ENCODE measurements at places on chromosomes 2 and 18.

- DNase-seq = no peak
These were observed 6.6 kb downstream of the OTOF start for GRCh38 chr2:26471289-26471688.

GRCh38 chr2:16656784-16657391 is 8.7 kb downstream of the CYRIA start:
- DNase-seq = no peak

DNA sequence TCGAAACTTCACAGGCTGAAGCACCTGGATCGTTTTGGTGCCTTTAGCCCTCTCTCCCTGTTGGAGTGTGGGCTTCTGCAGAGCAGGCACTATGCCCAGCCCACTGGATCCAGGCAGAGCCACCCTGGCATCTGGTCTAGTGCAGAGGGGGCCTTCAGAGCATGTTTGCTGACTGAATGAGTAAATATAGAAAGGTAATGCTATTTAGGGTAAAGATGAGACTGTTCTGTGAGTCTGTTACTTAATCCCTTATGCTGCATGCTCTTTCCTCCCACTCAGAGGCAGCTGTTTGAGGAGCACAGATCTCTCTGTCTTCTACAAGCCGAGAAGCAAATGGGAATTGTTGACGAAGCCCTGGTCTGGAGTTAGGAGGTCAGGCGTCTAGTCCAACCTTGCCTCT is 130.2 kb downstream of the RGPD3 start:
- no peak for DNase-seq

DNA sequence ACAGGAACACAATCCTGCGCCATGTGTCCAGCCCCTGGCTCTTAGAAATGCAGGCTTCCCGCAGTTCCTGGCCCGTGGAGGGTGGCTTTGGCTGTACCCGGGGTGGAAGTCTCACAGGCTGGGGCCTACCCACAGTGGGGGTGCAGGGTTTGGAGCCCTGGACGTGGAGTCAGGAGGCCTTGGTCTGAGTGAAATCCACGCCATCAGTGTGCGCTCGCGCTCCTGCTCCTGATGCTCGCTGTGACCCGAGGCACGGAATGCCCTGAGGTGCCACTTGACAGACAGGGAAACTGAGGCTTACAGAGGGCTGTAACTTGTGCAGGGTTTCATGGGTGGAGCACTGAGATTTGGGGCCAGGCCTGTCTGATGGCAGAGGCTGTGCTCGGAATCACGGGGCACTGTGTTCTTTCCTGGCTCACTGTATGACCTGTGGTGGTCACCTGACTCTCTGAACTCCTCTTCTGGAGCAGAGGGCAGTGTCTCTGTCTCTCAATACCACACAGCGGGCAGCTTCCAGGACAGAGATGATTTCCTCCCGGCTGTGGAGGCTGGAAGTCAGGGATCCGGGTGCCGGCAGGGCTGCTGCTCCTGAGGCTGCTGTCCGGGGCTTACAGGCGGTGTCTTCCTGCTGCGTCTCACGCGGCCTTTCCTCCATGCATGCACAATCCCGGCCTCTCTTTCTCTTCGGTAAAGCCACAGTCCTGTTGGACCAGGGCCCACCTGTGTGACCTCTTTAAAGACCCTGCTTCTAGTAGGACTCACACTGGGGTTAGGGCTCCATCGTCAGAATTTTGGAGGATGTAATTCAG is 25.9 kb upstream of the ALLC start:
- DNase-seq = no peak

DNA sequence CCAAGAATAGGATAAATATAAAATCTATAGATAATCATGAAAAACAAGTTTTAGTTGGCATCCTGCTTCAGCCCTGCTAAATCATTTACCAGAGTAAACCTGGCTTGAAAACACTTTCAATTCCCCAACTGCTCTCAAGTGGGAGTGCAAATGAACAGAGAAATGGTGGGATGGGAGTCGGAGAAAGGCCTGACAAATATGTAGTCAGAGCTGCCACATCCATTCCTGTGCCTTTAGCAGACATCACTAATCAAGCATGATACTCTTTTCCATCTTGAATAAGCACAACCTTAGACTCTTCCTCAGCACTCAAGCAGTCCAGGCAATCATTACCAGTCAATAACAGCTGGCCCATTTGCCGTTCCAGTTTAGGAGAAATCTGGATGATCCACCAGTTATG is 101.3 kb downstream of the ANKRD44 start:
- DNase-seq = no peak

GRCh38 chr2:218979846-218980734 is 4.9 kb downstream of the FEV start:
- peak; percentile 88 for DNase-seq

DNA sequence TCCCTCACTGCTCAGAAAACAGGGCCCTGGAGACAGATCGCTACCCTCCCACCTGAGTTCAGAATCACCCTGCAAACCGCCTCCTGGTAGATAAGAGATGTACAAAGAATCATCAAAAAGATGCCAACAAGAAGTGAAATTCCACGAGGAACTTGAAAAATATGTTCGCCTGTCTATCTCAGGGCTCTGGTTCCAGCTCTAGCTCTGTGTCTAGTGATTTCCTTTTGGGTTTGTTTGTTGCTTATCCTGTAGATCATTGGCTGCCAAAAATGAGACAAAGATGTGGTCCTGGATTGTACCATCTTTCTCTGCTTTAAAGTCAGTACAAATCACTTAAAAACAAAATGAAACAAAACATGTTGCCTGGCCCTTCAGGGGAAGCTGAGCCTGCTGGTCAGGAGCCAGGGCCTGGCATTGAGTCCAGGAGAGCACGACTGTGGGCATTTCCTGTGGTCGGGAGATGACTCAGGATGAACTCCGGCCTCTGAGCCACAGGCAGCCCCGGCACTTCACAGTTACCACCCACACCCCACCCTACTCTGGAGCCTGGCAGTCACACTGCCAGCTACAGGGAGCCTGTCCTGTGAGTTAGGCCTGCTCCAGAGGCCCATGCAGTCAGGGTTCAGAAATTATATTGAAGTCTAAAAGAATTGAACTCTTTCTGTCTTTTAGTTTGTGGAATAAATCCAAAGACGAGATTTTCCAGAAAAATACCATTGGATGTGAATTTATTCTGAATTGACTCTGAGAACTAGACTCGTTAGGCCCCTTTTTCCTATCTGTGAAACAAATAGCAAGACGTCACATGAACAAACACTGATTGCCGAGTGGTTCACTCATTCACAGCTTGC is 8.0 kb upstream of the ITGB6 start:
- no peak for DNase-seq
